ENCODE measurements at places on chromosomes 1 and 21.

DNA sequence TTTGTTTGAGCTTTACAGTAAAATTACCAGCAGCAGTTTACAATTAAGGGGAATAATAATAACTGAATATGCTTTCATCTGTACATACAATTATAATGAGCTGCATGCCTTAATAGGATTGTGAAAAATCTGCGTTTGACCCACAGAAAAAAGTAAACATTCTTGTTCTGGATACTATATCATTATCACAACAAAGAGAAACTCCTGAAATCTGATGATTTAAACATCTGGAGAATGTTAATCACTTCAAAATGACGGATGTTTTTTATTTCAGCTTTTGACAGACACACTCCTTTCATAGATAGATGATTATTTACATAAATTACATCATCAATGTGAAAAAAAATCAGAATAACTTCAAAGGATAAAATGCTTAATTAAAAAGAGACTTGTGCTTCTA is 58.5 kb downstream of the TYW3 start:
- no peak for DNase-seq

GRCh38 chr1:11788549-11789053 is 17.2 kb downstream of the MTHFR start:
- no peak for DNase-seq

- no peak for DNase-seq
These were observed 12.9 kb upstream of the ACTN2 start for GRCh38 chr1:236673289-236673919.

- DNase-seq = no peak
These were observed 31.0 kb downstream of the GBP6 start for GRCh38 chr1:89394851-89395250.

DNA sequence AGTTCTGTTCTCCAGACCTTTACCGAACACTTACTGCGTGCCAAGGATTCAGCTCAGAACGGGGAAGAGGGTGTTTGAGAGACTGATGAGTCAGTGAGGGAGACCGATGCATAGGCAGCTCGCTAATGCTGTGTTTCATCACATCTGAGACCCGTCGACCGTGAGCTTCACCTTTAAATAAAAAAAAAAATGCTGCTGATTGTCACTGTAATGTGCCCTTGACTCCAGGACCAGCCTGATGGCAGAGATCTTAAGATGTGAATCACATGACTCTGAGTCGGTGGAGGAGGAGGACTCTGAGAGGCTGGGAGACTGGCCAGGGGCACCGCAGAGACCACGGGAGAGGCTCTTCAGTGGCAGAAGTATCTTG is 28.8 kb downstream of the SPSB1 start:
- DNase-seq = no peak

GRCh38 chr1:183872403-183872802 is 67.5 kb downstream of the RGL1 start:
- DNase-seq = no peak

DNA sequence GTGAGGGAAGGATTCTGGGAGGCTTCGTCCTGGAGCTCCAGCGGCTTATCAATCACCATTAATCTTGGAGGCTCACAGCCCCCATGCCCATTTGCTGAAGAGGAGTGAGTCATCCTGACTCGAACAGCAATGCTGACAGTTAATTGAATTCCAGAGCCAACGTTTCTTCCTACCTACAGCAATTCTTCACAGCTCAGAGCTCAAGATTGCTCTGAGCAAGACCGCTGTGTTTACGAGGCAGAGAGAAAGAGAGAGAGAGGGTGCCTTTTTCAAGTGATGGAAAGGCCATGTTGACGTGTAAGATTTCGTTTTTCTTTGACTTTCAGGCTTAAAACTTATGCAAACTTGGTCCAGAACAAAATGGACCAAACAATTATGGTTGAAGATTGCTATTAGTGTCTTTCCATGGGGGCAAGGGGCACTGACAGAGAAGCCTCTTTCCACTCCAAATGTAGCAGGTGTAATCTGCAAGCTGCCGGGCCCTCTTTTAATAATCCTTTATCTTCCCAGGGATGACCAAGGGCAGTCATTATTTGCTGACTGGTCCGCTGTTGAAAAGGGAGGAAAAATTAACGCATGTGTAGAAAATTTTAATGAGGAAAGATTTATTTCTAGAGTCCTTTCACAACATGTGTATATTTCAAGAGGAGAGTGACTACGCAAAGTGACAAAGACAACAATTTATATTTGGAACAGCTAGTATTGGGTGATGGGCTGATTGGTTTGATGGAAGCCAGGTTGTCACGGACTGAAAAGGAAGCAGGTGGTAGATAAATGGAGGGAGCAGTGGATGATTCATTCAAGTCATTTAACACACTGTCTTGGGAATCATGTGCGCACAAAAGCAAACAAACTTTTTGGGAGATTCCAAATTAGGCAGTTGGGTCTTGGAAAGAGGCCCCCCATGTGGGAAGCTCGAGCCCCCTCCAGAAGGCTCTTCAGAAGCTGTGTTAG is 136.1 kb upstream of the IRF2BP2 start:
- no peak for DNase-seq

GRCh38 chr1:22824466-22824865 is 113.8 kb downstream of the EPHB2 start:
- no peak for DNase-seq

DNA sequence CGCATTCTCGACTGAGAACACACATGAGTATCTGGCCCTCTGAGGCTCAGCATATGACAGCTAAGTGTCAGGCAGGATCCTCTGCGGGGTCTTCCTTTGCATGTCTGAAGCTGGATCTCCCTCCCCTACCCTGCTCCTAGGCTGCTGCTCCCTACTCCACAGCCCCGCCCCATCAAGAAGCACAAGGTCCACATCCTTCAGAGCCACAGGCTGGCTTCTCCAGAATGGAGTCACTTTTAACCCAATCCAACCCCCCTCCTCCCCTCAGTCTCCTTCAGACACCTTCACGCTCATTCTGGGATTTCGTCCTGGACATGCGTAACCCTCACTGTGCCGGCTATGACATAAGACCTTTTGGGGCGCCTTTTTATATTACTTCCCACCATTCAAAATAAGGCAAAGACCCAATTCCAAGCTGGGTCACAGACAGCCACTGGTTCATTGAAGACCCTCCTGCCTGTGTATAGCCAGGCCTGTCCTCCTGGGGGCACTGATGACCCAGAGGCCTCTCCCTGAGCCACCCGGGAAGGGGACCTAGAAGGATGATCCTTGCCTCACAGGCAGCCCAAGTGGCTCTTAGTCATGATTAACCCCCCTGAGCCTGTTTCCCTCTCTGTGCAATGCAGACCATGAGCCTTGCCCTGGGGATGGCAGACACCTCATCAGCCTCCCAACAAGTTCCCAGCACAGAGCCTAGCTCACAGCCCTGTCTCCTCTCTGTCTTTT is 4.7 kb downstream of the ADGRB2 start:
- DNase-seq = no peak

- no peak for DNase-seq
These were observed 5.2 kb downstream of the PFKFB2 start for GRCh38 chr1:207058252-207058651.

DNA sequence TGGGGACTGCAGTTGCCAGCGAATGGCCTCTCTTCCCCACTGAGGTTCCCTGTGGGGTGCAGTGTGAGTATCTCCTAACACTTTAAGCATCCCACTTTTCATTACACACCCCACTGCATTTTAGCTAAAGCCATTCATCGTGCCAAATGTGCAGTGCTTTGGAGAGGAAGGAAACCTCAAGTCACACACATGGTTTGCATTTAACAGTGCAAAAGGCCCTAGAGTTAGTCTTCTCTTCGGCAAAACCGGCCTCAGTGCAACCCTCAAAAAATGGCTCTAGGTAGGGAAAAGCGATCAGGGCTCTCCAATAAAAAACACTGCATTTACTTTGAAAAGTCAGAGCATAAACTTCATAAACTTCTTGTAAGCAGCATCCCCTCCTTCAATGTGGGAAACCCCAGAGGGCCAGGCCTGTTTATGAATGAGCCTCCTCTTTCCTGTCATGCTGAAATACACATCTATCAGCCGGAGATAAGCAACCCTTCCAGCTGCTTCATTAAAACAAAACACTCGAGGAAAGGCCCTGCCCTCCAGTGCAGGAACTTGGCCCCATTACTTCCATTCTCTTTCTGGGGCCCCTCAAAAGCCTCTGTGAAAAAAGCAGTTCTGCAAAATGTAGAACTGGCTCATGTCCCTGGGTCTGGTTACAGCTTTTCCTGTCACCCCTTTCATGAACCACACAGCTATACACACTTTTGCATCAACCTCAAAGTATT is 184.0 kb downstream of the CDC7 start:
- no peak for DNase-seq

DNA sequence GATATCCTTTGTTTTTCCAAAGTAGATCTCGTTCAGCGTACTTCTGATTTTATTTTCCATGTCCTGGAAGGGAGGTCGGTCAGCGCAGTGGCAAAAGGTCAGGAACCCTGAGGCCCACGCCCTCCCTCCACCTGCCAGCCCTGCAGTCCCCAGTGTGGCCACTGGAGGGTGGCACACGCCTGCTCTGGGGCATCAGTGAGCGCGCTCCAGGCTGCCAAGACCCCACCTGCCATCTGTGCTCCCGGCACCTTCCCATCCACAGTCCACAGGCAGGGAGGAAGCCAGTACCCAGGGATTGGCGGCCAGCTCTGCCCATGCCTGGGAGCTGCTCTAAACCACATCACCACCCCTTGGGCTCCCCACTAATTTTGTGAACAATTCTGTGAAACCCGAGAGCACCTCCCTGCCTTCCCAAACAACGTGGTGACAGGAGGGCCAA is 32.3 kb downstream of the SLC66A1 start:
- DNase-seq = peak; percentile 14

- DNase-seq = no peak
These were observed 6.0 kb upstream of the LIN28A start for GRCh38 chr1:26404641-26405040.

DNA sequence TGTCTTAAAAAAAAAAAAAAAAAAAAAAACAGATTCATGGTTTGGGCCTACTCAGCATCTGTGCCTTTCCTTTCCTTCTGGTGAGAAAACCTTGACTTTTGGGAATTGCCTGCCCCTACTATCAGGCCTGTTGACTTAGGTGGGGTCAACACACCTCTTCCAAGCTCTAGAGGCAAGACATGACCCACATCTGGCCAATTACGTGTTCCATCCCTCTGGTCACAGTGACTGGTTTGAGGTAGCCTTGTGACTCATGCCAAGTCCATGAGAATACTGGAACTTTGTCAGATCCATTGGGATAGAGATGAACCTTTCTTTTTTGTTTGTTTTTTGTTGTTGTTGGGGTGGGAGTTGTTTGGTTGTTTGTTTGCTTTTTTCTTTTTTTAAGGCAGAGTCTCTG is 37.3 kb upstream of the KHDRBS1 start:
- DNase-seq = no peak

GRCh38 chr1:116321766-116322175 is 51.3 kb upstream of the ATP1A1 start:
- no peak for DNase-seq

GRCh38 chr1:172185211-172185610 is 235.3 kb upstream of the C1orf105 start:
- DNase-seq = no peak

- no peak for DNase-seq
These were observed 27.0 kb downstream of the MFSD2A start for GRCh38 chr1:39981945-39982344.

DNA sequence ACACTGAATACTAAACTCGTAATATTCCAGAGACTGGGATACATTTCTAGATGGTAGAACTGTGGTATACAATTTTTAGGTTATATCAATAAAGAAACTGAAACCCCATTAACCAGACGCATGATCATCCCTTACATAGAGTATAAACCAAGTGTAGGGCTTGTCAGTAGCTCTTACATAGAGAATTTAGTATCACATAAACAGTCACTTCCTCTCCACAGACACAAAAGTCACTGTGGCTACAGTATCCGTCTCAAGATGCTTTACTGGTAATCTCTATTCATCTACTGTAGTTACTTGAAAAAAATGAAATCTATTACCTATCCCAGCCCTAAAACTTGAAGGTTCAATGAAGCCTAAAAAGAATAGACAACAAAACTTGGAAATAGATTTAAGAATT is 252.3 kb upstream of the TMPRSS15 start:
- no peak for DNase-seq
